ENCODE measurements at places on chromosomes 11 and 22.

DNA sequence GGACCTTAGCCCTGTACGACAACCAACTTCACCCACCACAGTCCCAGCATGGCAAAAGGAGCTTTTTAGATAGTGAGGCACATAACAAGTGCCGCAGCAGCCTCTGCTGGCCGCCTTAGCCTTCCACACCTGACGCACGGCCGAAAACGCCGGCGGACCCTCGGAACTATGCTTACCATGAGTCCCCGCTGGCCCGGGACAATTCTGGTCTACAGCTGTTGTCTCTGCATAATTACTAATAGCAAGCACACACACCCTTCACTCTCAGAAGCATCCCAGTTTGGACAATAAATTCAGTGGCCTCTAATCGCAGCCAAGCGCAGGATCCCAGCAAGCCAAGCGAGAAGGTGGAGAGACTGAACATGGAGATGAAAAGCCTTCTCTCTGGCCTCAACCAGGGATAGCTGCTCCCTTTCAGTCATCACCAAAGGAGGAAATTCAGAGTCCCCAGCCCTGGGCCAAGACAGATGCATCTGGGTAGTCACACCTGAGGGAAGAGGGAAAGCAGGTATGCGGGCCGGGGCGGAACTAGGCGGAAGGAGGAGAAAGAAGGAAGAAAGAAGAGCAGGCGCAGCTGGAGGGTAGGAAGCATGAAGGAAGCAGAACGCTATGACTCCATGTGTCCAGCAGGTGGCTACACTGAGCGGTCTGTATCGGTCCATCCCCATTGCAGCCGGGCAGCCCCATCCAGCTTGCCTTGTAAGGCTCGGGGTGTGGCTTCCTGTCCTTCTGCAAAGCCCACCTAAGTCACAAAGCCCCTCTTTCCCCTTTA, 40.3 kb downstream of the BUD13 start:
- no peak overlapping the region for H3K27ac ChIP-seq
- DNase-seq = peak; percentile 61
- no peaks in the 10 kb centered on the region for H3K27me3 ChIP-seq

DNA sequence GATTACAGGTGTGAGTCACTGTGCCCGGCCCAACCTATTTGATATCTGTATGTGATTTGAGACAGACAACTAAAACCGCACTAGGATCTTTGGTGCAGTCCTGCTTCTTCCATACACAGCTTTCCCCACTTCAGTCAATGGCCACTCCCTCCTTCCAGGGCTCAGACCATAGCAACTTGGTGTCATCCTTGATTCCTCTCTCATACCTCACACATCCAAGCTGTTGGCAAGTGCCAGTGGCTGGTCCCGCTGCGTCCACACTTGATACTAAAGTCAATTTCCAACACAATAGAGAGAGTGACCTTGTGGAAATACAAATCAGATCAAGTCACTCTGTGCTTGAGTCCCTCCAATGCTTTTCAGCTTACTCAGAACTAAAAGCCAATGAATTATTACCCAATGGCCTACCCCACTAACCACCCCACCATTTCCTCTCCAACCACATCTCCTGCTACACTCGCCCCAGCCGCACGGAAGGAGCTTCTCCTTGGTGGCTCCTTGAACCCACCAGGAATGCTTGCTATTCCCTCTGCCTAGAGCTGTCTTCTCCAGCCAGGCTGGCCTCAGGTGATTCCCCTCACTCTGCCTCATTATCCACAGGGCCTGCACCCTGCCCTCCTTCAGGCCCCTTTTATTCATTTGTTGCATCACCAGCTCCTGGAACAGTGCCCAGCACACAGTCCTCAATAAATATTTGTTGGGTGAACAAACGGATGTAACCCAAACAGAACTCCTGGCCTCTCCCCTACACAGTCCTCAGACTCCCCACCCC, 12.9 kb downstream of the ABTB2 start:
- H3K27me3 ChIP-seq = no peaks in the 10 kb centered on the region
- H3K4me3 ChIP-seq = no peak overlapping the region
- no peak for DNase-seq
- no peaks in the 10 kb centered on the region for H3K36me3 ChIP-seq

GRCh38 chr22:46656856-46657654, 36.9 kb downstream of the GRAMD4 start:
- no peak overlapping the region for H3K4me3 ChIP-seq
- no peak overlapping the region for H3K27ac ChIP-seq
- peaks cover 11% of the 10 kb centered on the region for H3K4me1 ChIP-seq
- H3K36me3 ChIP-seq = no peaks in the 10 kb centered on the region

DNA sequence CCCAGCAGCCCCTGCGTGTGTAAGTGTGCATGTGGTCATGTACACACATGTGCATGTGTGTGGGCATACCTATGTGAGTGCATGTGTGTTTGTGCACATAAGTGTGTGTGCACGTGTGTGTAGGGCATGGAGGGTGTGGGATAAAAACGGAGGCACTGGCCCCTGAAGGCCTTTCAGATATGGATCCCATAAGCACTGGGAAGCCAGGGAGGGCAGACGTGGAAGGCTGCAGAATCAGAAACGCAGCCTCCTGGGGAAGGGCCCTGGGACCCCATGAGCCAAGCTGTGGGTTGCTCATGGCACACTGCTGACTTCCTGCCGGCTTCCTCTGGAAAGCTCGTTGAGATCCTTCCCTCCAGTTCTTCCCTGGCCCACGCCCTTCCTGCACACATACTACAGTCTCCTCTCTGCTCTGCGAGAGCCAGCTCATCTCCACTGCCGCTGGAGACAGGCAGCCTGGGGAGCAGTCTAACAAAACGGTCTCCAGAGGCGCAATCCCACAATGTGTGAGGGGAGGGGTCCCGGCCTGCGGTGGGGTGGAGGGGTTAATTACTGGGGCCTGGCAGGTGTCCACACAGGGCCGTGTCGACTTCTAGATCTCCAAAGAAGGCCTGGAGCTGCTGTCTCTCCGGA, 435.2 kb upstream of the B3GAT1 start:
- no peaks in the 10 kb centered on the region for H3K27me3 ChIP-seq
- DNase-seq = no peak
- no peaks in the 10 kb centered on the region for H3K4me1 ChIP-seq
- H3K27ac ChIP-seq = no peak overlapping the region
- no peak overlapping the region for H3K4me3 ChIP-seq

DNA sequence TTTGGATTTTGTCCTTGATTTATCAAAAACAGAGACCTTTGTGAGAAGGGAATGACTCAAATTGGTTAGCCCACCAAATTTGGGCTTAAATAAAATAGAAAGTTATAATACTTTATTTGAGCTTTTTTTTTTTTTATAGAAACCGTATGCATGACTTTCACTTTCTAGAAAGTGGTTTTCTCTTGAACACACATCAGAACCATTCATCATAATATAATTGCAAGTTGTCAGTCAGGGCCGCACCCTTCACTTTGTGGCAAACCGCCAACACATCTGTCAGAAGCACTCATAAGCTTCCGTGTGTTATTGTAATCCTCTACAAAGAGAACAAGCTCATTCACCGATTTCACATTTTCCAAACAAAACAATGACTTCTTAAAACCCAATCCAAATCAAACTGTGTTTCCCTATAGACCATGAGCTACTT, 76.1 kb downstream of the SOX6 start:
- H3K4me1 ChIP-seq = no peaks in the 10 kb centered on the region
- H3K27me3 ChIP-seq = no peaks in the 10 kb centered on the region
- H3K27ac ChIP-seq = no peak overlapping the region
- no peaks in the 10 kb centered on the region for H3K36me3 ChIP-seq

DNA sequence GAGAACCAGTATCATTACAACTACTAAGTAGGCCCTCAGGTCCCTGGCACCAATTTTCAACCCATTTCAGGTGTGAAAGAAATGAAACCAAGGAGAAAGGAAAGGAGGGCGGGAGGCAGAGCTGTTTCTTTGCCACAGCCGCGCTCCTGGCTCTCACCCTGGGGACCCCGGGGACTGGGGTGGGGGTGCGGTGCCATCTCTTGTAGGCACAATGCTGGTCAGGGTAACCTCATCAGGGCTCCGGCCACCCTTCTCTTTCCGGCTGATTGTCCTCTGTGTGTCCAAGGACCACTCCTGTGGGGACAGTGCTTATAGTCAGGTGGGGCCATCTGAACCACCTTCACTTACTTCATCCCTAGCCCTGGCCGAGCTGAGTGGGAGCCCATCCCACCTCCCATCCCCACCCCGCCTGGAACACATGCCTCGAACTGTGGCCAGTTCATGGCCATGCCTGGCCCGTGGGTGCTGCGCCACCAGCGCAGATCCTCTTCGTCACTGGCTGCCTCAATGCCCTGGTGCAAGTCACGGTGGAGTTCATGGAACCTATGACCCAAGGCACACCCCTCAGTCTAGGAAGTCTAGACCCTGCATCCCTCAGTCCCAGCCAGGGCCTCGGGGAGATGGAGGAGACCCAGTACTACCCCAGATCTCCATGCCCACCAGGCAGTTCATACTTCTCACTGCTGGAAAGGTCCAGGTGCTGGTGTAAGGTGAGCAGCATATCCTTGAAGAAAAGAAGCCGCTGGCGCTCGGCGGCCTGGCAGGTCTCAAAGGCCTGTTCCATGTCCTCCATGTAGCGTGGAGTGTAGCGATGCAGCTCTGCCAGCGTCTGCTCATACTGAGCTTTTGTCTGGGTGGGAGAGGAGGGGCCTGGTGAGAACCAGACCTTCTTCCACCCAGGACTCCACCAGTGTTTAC, 2.3 kb upstream of the ARFGAP2 start:
- no peak overlapping the region for H3K27ac ChIP-seq
- H3K27me3 ChIP-seq = no peaks in the 10 kb centered on the region
- H3K4me3 ChIP-seq = no peak overlapping the region
- H3K36me3 ChIP-seq = peaks cover 14% of the 10 kb centered on the region
- DNase-seq = no peak

DNA sequence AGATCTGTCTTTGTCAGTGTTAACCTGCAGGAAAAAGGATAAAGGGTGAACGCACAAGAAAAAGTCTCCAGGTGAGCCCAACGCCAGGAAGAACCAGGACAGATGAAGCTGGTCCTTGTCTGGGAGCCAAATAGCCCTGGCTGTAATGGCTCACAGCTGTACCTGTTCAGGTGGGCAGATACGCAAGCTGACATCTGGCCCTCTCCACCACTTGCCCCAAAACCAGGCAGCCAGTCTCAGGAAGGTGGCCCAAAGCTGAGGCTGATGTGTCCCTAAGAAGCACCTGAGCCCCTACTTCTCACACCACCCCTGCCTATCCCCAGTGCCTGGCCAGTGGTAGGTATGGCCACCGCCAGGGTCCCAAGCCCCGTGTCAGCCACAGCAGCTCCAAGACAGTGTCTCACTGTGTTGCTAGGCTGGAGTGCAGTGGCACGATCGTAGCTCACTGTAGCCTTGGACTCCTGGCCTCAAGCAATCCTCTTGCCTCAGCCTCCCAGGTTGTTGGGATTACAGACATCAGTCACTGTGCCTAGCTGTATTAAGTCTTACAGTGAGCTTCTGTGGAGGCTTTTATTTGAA, 14.8 kb downstream of the TOP3B start:
- peaks cover 70% of the 10 kb centered on the region for H3K36me3 ChIP-seq
- DNase-seq = no peak
- H3K27me3 ChIP-seq = no peaks in the 10 kb centered on the region
- H3K4me3 ChIP-seq = no peak overlapping the region
- no peaks in the 10 kb centered on the region for H3K4me1 ChIP-seq
- no peak overlapping the region for H3K27ac ChIP-seq

GRCh38 chr11:116199182-116199581, 573.6 kb downstream of the BUD13 start:
- no peaks in the 10 kb centered on the region for H3K27me3 ChIP-seq
- DNase-seq = no peak
- no peak overlapping the region for H3K4me3 ChIP-seq
- no peak overlapping the region for H3K27ac ChIP-seq

- H3K4me3 ChIP-seq = peak overlapping the region; percentile 23
- H3K27ac ChIP-seq = no peak overlapping the region
- DNase-seq = no peak
- H3K27me3 ChIP-seq = no peaks in the 10 kb centered on the region
- peaks cover 23% of the 10 kb centered on the region for H3K4me1 ChIP-seq
These were observed 1.8 kb downstream of the LRRC10B start for GRCh38 chr11:61510166-61510919.

- no peak overlapping the region for H3K27ac ChIP-seq
- no peaks in the 10 kb centered on the region for H3K27me3 ChIP-seq
- DNase-seq = no peak
- H3K36me3 ChIP-seq = peaks cover 29% of the 10 kb centered on the region
These were observed 21.7 kb upstream of the CTTN start for GRCh38 chr11:70376621-70377020.

GRCh38 chr11:4960877-4961276, 5.4 kb upstream of the OR51A2 start:
- no peaks in the 10 kb centered on the region for H3K36me3 ChIP-seq
- H3K27me3 ChIP-seq = no peaks in the 10 kb centered on the region
- H3K4me1 ChIP-seq = no peaks in the 10 kb centered on the region
- DNase-seq = no peak

- H3K4me3 ChIP-seq = no peak overlapping the region
- H3K27me3 ChIP-seq = peaks cover 7% of the 10 kb centered on the region
- H3K4me1 ChIP-seq = peaks cover 9% of the 10 kb centered on the region
- H3K27ac ChIP-seq = no peak overlapping the region
- no peaks in the 10 kb centered on the region for H3K36me3 ChIP-seq
These were observed 154.6 kb downstream of the BRD1 start for GRCh38 chr22:49673048-49673447.

DNA sequence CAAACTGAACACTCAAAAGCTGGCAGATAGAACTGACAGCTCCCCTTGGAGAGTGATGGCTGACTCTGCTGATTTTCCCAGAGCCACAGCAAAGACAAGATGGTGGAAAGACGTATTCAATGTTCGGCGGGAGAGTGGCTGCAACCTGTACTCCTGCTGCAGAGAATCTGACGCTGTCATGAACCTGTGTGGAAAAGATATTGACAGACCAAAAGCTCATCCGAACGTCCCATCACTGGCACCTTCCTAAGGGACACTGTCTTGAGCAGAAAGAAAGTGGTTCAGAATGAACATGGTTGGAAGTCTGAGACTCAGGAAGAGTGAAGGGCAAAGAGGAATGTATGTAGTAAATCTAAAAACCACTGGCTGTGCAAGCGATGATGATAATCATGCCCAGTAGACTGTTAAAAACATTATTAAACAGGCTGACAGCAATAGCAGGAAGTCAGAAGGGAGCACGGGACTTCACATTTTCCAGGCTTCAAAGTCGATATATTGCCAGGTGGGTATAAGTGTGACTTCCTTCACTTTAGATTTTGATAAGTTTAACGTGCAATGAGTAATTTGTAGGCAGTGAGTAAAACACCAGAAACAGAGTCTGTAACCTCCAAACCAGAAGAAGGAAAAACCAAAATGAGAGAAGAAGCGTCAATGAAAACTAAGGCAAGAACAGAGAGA, 6.2 kb upstream of the IL17REL start:
- H3K27ac ChIP-seq = no peak overlapping the region
- peaks cover 6% of the 10 kb centered on the region for H3K4me1 ChIP-seq
- peaks cover 8% of the 10 kb centered on the region for H3K27me3 ChIP-seq

DNA sequence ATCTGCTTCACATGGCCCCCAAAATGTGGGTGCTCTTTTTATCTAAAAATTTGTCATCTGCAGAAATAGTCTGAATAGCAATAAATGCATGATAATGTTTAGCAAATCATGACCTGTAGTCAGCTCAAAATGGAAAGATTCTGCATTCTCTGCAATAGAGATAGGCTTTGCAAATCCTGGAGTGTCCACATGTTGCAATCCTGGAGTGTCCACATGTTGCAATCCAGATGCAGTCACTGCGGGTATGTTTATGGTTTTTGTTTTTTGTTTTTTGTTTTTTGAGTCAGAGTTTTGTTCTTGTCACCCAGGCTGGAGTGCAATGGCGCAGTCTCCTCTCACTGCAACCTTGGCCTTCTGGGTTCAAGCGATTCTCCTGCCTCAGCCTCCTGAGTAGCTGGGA, 20.2 kb upstream of the LRRC32 start:
- DNase-seq = no peak
- no peak overlapping the region for H3K4me3 ChIP-seq
- no peak overlapping the region for H3K27ac ChIP-seq
- H3K4me1 ChIP-seq = no peaks in the 10 kb centered on the region
- no peaks in the 10 kb centered on the region for H3K36me3 ChIP-seq
